ENCODE measurements at places on chromosomes 11 and 22.

GRCh38 chr11:108835624-108836023 lies 170.8 kb downstream of the DDX10 start:
- no peak for DNase-seq

DNA sequence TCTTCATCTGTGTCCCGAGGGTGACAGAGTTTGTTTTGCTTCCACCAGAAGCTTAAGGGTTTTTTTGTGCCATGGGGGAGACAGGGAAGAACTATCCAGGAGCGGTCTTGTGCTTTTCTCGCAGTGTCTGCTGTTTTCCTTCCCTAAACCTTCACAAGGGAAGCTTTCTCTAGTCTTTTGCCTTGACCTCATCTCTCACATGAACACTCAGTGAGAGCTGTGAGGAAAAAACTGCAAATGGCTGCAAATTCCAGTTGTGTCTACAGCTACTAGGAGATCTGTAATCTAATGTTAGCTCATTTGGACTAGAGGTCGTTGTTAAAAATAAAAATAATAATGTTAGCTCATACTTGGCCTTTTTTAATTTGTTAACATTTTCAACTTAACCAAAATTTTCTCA lies 264.7 kb upstream of the SESN3 start:
- no peak for DNase-seq

DNA sequence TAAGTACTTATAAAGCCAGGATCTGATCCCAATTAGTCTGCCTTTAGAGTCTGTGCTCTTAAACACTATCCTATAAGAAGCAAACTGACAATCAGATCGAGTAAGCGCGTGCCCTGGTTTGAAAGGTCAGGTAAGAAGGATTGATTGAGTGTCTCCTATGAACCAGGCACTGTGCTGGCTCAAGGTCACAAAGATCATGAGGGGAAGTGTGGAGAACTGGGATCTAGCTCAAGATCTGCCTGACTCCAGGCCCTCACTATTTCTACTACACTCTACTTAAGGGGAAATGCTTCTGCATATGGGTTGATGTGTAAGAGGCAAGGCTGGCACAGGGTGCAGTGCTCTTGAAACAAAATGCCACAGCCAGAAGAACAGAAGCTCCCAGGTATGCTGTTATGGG lies 77.0 kb downstream of the ME3 start:
- peak; percentile 11 for DNase-seq

DNA sequence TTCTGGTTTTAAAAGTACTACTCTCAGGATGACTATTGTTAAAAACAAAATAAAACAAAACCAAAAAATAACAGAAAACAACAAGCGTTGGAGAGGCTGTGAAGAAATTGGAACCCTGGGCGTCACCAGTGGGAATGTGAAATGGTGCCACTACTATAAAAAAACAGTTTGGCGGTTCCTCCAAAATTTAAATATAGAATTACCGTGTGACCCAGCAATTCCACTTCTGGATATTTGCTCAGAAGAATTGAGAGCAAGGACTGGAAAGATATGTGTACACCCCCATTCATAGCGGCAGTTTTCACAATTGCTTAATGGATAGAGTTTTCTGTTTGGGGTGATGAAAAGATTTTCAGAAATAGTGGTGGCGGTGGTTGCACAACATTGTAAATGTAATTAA lies 8.6 kb downstream of the APOA4 start:
- no peak for DNase-seq

DNA sequence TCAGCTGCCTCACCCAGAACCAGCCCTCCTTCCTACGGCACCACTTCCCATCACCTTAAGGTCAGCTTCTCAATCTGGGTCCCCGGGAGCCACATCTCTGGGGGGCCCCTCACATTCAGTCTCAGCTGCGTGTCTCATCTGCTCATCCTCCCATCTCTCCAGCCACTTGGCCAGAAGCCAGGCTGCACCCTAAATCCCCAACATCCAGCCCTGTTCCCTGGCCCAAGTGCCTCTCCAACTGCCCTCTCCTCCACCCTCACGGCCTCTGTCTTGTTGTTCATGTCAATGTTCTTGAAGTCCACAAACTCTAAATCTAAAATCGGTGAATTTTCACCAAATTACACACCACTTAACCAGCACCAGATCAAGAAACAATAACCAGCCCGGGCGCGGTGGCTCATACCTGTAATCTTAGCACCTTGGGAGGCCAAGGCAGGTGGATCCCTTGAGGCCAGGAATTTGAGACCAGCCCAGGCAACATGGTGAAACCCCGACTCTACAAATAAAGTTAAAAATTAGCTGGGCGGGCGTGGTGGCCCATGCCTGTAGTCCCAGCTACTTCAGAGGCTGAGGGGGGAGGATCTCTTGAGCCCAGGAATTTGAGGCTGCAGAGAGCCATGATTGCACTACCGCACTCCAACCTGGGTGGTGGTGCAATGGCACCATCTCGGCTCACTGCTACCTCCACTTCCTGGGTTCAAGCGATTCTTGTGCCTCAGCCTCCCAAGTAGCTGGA lies 33.7 kb downstream of the A4GALT start:
- DNase-seq = no peak

- no peak for DNase-seq
These were observed 8.2 kb upstream of the PGA3 start for GRCh38 chr11:61194981-61195695.

DNA sequence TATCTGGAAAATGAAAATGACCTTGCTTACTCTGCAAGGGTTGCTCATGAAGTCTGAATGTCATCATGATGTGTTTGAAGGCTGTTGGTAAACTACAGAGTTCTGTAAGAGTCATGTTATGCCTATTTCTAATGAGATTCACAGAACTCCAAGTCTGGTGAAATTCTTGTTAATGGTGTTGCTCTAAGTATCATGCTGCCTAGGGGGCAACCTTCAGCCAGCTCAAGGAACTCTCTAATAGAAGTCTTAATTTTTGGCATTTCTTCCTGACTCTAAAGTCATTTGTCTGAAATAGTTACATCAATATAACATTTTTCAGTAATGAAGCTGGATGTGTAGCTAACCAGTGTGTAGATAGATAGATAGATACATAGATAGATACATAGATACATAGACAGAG lies 302.8 kb downstream of the FAT3 start:
- DNase-seq = no peak
